ENCODE measurements at places on chromosomes 1 and 21. TPM values are rescaled to one million over a fixed set of nuclear protein-coding genes. Genes with fewer than 3 reads are reported as not detected.

Gene PPFIA4
- 33.4 TPM for total RNA-seq

Gene LCE1B
- not detected for total RNA-seq

Gene OR2L8
- 0.21 TPM for total RNA-seq

Gene KRTAP11-1
- not detected for total RNA-seq

Gene TTLL10
- total RNA-seq = not detected

Gene CTBS
- total RNA-seq = 14.1 TPM

Gene NHLH1
- 0.32 TPM for total RNA-seq

Gene AADACL4
- total RNA-seq = not detected

Gene CD1E
- not detected for total RNA-seq

Gene ADAMTS5
- total RNA-seq = not detected

Gene GJA5
- not detected for total RNA-seq

Gene UMODL1
- not detected for total RNA-seq

Gene CTTNBP2NL
- total RNA-seq = 5.7 TPM

- DNase-seq = peak; percentile 84
Measured at GRCh38 chr1:16367258-16367967, 371 bp downstream of the SZRD1 start.

DNA sequence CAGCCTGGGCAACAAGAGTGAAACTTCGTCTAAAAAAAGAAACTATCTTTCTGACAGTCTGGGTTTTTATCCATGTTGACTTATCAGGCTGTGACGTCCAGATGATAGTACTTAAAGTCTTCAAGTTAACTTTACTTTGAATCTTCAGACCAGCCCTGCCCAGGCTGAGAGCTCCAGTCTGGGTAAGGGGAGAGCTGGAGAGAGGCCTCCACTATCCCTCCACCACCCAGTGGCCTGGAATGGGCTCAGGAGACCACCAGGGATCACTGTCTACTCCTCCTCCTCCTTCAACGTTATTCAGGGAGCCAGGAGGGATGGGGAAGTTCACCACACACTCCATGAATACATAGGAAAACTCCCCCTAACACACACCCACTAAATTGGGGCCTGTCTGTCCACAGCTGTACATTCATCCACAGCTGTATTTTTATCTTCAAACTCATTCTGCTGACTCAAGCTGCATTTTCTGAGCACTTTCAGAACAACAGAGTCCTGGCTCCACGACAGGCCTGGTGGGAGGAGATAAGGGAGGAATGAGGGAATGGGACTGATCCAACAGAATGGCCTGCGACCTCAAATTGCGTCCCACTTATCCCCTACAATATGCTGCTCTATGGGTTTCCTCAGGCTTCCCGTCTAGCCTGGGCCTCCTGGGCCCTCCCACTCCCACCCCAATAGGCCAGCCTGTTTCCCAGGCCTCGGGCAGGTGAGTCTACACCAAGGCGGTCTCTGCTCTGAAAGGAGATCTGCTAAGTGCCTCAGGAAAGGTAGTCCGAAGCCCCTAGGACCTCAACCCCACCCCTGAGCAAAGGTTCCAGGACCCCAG lies 1.8 kb downstream of the SLC45A3 start:
- no peak for DNase-seq

DNA sequence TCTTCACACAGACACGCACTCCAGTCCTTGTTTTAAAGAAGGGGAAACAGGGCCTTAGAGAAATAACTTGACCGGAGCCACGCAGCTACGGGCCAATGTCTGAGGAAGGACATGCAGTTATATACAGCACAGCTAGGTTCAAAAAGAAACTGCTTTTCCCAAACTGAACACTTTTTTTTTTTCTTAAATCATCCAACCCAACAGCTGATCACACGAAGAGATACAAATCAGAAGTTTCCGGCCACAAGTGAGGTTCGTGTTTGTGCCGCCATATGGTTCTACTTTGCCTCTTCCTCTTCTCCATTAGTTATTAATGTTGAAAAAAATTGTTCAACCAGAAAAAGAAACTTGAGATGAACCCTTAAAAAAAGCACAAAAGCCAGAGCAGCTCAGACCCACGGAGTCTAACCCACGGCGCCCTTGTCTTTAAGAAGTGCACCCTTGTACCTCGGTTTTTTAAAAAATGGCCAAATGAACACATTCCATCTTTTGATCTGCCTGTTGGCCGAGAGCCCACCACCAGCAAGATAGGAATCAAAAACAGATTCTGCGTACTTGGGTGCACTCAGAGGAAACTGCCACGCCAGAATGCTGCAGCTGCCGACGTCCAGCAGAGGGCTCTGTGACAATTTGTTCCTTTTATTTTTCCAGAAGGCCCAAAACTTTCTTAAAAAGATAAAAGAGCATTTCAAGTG lies 78.9 kb downstream of the SLC66A1 start:
- peak; percentile 67 for DNase-seq

DNA sequence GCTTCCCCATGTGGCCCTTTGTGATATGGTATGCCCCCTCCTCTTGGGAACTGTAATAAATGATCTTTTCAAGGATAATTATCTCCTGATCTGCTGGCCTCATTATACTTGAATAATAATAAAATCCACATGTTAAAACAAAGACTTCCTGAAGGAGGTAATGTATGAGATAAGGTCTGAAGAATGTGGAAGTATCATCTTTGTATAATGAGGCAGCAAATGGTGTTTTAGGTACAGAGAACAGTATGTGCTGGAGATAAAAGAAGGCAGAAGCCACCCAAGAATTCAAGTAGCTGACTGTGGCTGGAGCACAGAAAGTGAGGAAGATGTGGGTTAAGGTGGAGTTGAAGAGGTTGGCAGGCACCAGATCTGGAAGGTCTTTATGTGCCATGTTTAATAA lies 12.8 kb upstream of the COG2 start:
- no peak for DNase-seq

DNA sequence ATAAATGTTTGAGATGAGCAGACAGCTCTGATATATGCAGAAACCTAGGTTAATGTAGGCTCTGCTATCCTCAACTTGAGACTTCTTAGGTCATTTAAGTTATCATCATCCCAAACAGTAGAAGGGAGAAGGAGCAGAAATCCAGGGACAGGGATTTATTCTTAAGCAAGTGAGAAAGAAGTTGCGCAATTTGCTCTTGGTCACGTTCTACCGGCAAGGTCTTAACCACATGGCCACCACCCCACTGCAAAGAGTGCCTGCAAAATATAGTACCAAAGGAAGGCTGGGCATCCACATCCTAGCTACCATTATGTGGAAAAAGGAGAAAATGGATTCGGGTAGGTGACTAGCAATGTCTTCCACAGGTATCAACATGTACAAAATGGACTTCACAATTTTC lies 25.2 kb downstream of the CRNN start:
- no peak for DNase-seq

DNA sequence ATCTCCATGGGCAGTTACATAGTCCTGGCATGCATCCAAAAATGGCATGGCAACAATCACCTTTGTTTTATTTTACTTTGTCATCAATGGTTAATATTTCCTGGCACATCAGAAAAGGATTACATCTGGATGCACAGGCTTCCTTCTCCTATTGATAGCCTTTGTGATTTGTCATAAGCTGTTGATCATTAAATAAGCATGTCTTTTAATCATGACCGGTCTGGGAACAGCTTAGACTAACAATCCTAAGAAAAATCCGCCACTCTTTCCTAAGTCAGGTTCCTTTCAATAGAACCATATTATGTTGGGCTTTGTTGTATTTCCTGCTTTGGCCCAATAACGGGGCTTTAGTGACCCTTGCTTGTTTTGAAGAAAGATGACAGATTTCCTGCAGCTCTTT lies 330.6 kb downstream of the DUSP10 start:
- no peak for DNase-seq

GRCh38 chr1:98102345-98103030 lies 181.7 kb upstream of the DPYD start:
- DNase-seq = no peak

DNA sequence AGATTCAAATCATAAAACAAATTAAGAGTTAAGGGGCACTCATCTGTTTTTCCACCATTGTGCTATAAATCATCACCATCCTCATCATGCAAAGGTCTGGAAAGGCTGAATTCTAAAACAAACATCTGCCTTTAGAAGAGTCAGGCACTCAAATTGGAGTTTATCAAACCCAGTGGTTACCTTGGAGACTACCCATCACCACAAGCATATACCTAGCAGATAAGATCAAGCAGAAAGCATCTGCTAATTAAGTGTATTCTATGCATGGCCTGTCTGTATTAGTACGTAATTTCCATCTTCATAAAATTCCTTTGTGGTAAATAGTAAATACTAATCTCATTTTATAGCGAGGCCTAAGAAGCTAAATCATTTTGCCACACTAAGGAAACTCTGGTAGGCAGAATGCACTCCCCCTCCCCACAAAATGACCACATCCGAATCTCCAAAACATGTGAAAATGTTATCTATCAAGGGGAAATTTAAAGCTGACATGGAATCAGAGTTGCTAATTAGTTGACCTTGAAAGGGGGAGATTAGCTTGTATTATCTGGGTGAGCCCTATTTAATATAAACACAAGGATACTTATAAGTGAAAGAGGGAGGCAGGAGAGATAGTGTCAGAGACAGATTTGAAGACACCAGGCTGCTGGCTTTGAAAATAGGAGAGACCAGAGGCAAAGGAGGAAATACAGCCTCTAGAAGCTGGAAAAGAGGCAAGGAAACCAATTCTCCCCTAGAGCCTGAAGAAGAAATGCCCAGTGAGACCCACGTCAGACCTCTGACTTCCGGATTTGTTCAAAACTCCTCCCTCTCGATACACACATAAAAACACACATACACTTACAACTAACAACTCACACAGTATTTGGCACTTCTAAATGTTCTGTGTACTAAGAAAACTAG lies 23.2 kb downstream of the ARID4B start:
- DNase-seq = no peak

DNA sequence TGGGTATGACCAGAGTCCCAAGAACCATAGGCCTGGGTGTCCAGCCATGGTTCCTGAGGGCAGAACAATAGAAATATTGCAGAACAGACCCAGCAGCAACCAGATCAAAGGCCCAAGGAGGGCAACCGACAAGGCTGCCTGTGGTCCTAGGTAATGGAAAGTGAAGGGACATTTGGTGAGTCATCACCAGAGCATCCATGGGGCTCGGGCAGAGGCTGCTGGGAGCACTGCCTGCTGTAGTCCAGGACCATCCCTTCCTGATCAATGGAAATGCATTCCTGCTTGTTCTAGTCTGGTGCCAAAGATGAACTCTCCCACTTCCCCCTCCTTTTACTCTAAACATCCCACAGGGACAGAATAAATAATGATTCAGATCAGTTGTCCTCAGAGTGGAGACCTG lies 172.8 kb upstream of the CACNA1E start:
- DNase-seq = no peak

GRCh38 chr21:44360159-44360558 lies 6.7 kb downstream of the TRPM2 start:
- DNase-seq = no peak

DNA sequence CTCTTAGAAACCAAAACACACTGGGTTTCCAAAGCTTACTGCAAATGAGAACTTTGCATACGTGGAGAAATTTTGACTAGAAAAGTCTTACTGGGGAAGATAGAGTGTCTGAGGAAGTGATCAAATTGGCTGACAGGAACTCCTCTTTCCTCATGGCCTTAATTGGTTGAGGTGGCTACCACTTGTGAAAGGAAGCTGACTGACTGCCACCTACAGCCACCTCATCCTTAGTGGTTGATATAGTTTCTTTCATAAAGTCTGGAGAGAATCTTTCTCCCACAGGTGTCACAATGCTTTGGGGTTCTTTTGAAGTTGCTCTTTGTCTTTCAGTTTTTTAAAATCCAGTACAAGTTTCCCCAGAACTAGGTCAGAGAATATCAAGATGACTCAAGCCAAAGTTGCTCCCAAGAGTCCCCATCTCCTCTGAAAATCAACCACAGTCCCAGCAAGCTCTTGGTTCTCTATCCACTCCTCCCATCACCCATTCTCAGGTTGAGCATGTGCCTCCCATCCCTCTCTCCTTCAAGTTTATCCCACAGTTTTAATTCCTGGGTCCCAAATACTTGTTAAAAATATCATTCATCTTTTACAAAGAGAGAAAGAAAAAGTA lies 43.3 kb downstream of the GPR88 start:
- no peak for DNase-seq

DNA sequence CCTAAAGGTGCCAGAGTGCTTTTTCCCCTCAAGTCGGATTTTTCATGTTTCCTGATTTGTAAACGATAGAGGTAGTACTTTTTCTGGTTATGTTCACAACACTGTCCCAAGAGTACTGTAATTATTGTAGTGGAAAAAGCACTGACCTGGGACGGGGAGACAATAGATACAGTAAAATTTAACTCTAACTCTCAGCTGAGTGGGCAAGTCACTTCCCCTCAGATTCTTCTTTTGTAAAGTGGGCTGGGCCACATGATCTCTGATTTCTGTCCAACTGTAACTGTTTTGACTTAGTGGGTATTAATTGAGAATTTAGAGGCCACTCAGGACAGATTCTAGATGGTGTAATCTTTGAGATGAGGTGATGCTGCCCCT lies 19.1 kb downstream of the MARCKSL1 start:
- DNase-seq = no peak

DNA sequence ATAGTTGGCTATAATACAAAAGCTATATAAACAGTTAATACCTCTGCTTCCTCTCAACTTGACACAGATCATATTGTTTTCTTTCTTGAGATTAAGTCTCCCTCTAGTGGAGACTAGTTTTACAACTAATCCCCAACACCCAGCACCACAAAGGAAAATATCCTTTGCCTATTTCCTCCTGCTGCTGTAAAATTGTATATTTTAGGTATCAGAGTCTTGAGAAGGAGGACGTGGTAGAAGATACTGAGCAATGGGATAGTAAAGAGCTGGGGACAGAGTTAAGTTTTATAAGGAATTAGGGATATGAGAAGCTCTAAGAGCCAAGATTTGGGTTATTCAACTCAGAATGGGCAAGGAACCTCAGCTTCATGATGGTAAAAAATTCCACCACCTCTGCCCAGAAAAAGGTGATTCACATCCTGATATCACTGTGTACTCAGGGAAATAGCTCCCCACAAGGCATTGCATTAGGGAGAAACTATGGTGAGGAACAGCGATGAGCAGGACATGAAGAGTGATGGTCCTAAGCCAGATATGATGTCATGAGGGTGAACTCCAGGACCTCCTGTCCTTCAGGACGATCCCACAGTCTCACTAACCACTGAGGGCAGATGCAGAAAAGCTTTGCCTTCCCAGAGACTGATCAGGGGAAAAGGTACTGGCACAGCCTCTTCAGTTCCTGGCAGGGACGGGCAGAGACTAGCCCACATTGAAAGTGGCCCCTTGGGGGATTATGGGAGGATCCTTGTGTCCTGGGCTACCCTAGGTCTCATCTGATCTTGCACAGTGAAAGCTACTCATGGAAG lies 14.7 kb upstream of the CFAP126 start:
- DNase-seq = no peak

GRCh38 chr21:36184545-36184944 lies 27.9 kb downstream of the DOP1B start:
- DNase-seq = no peak

DNA sequence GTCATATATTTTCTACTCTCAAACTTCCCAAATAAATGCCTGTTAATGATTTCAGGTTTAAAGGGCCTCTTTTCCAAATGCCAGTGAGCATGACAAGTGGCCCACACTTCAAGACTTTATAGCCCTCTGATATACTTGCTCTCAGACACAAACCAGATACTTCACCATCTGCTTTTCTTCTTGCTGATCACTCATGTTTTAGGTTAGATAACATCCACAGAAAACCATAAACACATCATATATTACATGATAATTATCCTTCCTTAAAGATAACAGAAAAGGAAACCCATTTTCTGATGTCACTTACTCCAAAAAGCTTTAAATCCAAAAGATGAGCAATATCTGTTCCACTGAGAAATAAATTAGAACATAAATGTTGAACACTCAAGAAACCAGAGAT lies 723.5 kb downstream of the LTN1 start:
- DNase-seq = no peak
